ENCODE measurements at places on chromosomes 16 and 17.

- DNase-seq = no peak
These were observed 9.5 kb upstream of the IGFBP4 start for GRCh38 chr17:40433551-40434415.

DNA sequence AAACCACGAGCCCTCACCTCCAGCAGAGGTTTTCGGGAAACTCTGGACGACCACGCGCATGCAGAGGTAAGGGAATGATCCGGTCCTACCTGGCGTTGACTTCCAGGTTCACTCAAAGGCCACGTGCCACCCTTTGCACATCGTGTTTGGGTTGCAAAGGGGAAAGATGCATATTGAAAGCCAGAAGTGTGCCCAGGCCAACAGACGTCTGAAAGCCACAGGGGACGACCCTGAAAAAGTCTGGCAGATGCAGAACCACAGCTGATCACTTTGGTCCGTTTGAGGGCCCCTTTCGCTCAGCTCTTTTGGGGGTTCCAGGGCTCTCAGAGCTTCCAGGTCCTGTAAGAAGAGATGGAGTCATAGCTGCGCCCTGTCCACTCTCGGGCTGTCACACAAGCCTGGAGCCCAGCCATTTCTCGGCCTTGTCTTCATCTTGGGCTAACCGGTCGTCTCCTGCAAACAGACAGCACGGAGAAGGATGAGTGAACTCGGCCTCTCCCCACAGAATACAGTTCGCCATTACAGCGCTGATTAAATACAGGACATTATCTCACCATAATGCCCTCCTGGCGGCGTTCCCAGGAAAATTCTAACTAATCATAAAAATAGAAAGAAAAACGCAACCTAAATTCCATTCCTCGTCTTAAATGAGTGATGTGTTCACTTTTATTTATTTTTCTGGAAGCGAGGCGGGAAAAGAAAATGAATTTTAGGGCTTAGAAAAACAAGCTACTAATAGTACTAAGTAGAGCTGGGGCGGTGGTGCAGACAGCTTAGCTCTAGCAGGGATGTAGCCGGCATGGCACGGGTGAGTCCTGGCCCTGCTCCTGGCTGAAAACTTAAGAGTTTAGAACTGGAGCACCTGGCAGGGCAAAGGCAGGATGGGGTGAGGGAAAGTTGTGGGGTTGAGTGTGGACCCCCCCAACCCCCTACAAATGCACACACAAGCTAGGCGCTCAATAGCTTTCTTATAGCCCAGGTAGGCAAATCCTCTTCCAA lies 45.5 kb upstream of the ZFHX3 start:
- no peak for DNase-seq

GRCh38 chr16:89170346-89171215 lies 967 bp upstream of the CDH15 start:
- DNase-seq = no peak

DNA sequence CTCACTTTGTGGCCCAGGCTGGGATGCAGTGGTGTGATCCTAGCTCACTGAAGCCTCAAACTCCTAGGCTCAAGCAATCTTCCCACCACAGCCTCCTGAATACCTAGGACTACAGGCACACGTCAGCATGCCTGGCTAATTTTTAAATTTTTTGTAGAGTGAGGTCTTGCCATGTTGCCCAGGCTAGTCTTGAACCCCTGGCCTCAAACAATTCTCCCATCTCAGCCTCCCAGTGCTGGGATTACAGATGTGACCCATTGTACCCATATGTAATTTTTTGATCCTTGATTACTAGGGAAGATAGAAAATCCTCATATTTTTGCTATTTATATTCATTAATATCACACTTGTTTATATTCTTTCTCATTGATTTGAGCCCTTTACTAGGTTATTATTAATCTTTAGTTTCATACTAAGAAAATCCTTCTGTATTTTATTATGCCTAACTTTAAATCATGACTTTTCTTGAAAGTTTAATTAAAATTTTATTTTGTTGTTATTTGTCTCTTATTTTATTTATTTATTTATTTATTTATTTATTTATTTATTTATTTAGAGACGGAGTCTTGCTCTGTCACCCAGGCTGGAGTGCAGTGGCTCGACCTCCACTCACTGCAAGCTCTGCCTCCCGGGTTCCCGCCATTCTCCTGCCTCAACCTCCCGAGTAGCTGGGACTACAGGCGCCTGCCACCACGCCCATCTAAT lies 75.4 kb downstream of the BCAS3 start:
- DNase-seq = no peak

GRCh38 chr16:3577302-3577752 lies at the start of gene NLRC3:
Gene NLRC3, minus strand, starts transcription at chr16:3577403. Its CDS starts 12,367 bp downstream, at chr16:3565036.
- DNase-seq = no peak

DNA sequence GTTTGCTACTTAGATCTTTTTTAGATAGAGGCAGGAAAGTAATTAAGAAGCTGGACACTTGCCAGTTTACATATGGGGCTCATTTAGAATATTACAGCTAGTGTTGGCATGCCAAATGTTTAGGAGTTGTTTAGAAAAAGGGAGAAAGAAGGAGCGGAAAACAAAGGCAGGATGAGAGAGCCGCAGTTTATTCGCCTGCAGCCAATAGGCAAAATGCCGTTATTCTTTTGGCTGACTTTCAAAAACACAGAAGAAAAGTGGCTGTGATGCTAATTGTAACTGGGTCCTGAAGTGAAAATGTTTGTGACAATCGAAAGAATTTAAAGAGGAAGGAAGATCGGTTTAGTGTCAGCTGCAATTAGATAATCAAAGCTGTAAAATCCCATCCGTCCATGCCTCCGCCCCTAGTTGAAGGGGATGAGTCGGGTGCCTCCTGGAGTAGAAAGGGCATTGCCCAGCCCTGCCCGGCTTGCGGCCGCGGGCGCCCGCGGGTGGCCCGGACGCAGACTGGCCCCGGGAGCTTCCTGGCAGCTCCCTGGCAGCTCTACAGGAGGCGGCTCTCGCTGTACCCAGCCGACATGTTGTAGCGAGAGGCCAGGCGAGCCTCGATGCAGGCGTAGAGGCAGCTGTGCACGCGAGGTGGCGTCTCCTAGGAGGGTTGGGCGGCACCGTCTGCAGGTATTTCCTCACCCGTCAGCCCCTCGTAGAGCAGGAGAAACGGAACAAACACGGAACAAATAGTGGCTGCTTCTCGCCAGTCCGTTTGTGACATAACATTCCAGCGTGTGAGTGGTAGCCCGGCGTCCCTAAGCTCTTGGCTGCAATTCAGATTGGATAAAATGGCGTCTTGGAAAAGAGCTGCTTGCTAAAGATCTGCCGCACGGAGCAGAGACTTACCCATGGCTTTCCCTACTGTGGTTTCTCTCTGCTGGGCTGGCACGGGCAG lies 82.2 kb downstream of the TNRC6C start:
- DNase-seq = peak; percentile 52

DNA sequence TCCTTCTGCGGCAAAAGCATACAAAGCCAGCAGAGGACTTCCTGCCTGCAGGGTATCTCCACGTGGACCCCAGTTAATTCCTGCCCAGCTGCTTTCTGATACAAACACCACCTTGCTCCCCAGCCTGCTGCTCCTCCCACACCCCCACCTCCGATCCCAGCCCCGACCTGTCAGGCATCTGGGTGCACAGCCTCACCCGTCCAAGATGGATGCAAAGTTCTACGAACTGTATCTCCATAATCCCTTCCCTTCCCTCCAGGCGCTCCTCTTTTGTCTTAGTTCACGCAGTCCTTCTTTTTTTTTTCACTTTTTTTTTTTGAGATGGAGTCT lies 15.6 kb upstream of the FOXJ1 start:
- no peak for DNase-seq

- no peak for DNase-seq
These were observed 1.6 kb downstream of the DOC2B start for GRCh38 chr17:179781-180380.

DNA sequence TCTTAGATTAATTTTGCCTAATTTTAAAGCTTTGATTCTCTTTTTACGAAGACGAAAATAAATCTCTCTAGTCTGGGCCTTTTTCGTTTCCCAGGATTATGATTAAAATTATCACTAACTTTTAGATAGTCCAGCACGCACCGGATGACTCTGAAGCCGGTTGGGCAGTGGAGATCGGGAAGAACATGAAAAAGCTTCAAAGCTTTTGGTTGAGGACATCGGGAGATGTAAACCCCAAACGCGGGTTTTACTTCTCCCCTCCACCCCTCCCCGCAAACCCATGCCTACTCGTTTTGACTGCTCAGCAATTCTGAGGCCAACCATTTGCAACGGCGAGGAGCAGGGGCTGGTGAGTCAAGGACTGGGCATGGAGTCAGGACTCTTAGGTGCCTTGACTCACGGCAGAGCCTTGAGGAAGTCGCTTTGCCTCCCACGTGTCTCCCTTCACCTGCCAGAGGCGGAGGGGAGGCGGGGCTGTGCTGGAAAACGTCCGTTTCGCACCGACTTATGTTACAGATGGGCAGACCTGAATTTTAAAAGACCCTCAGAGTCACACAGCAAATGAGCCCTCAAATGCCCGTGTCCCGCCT lies 989 bp upstream of the DUSP14 start:
- peak; percentile 94 for DNase-seq
